ENCODE measurements at places on chromosomes 16 and 17. TPM values are rescaled to one million over a fixed set of nuclear protein-coding genes. Genes with fewer than 3 reads are reported as not detected.

GJD3 gene
- not detected for total RNA-seq

CYGB gene
- total RNA-seq: 0.05 TPM

DNA sequence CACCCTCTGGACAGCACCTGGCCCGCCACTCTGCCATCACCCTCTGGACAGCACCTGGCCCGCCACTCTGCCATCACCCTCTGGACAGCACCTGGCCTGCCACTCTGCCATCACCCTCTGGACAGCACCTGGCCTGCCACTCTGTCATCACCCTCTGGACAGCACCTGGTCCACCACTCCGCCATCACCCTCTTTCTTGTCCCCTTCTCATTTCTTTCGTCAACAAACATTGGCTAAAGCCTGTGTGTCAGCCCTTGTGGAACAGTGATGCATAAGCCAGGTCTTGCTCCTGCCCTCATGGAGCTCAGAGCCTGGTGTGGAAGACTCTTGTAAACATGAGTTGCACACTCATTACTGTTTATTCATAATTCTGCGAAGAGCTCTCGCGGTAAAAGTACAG, 31.2 kb downstream of the CDK5R1 start:
- no peak for DNase-seq

DNA sequence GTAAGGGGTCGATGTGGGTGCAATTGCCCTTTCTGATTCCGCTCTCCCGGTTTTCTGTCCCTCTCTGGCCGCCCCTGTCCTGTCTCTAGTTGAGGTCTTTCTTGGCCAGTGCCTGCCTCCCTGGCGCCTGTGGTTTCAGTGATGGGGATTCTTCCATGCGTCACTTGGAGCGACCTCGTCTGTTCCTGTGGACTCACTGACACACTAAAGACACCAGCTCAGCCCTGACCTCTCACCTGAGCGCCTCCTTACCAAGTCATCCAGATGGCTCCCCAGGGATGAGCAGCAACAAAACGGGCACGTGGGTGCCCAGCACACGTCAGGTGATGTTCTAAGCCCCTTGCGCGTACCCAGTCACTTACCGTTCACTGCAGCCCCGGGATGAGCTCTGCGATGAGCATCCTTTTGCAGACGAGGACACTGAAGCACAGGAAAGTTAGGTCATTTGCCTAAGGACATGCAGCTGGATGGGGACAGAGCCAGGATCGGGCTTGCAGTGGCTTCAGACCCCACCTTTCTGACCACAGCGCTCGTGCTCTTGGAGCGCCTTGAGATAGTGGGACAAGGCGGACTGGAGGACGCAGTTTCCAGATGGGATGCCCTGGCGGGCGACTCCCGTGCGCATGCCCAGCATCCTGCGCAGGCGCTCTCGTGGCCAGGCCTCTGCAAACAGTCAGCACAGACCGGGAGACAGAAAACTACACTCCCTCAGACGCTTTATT, 11.5 kb upstream of the LGALS3BP start:
- no peak for DNase-seq

GRCh38 chr16:85139881-85140339, 27.6 kb upstream of the CIBAR2 start:
- DNase-seq: no peak

GRCh38 chr17:42067371-42068091, 17.1 kb upstream of the C17orf113 start:
- DNase-seq: peak; percentile 51

- no peak for DNase-seq
These were observed 13.7 kb upstream of the BCO1 start for GRCh38 chr16:81224824-81225223.

All from A172 (cell line).